ENCODE measurements at places on chromosomes 16 and 17.

DNA sequence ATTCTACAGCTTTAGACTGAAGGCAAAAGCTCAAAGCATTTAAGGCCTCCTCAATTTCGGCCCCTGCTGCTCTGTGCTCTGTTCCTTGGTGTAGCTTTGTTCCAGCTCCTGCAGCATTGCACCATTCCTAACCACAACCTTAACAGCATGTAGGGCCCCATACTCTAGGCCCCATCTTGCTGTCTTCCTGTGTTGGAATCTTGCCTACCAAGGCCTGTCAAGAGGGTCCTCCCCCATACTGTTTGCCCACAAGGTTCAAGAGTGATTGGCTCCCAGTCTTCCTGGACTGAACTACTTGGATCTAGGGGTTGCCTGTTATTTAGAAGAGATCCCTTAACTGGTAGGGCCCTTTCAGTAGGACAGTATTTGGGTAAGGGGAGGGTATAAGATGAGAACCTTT lies 26.8 kb downstream of the TRPV2 start:
- DNase-seq = no peak

DNA sequence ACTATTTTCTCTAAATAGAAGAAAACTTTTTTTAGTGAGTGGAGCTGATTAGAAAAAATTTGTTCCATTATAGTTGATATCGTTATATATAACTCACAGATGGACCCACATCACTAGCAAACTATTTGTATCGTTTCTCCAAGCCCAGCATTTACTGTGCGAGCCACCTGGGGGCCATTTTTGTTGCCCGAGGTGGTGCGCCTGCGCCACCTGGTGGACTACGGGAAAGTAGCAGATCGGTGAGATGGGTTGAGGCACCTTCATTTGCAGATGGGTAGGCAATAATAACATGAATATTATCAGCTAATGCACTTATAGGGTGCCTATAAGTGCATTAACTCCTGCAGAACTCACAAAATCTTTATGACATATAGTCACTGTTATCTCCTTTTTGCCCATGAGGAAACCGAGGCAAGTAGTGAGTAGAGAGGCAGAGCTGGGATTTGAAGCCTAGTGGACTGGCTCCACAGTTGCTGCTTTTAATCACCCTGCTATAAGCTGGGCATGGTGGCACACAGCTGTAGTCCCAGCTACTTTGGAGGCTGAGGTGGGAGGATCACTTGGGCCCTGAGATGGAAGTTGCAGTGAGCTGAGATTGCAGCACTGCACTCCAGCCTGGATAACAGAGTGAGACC lies 23.2 kb upstream of the NTN1 start:
- DNase-seq = peak; percentile 66

- DNase-seq = peak; percentile 99
These were observed at the start of gene NAT9 for GRCh38 chr17:74776044-74776962. TSS of gene NAT9 (minus strand) at chr17:74776345. CDS start at chr17:74775698, 647 bp downstream.

- DNase-seq = no peak
These were observed 4.6 kb upstream of the PLK1 start for GRCh38 chr16:23673971-23674614.

GRCh38 chr16:23608194-23608593 lies 12.1 kb upstream of the NDUFAB1 start:
- DNase-seq = no peak

GRCh38 chr16:57013229-57013628 lies 23.9 kb downstream of the NLRC5 start:
- DNase-seq = no peak

GRCh38 chr17:632560-632959 lies 82.1 kb downstream of the VPS53 start:
- no peak for DNase-seq

- no peak for DNase-seq
These were observed 349.4 kb downstream of the SLC39A11 start for GRCh38 chr17:72743037-72743467.

DNA sequence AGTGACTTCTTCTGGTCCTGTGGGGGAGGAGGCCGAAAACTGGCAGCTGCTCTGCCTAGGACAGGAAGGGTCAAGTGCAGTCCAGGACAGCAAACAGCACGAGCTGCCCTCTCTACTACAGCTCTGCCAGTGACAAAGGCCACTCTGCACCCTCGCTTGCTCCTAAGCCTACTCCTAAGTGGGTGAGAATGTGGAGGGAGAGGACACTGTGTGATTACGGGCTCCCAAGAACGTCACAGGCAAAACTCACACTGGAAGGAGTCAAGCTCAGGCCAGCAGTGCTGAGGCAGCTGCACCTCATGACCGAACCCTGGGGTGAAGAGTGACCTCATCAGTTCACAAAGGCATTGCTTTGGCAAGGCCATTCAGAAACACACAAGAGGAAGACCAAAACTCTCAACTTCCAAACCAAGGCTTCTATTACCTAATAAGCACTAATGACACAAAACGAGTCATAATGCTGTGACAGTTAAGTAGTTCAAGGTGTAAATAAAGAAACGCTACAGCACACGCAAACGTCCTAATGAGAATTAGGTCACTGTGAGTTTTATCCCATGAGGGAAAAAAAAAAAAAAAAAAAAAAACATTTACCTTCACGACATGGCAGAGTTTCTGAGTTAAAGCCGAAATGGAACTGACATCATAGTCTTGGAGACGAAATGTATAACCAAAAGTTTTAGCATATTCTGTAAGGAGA lies 35.1 kb downstream of the MARF1 start:
- no peak for DNase-seq

- DNase-seq = no peak
These were observed 22.5 kb downstream of the RAB11FIP4 start for GRCh38 chr17:31413874-31414549.

DNA sequence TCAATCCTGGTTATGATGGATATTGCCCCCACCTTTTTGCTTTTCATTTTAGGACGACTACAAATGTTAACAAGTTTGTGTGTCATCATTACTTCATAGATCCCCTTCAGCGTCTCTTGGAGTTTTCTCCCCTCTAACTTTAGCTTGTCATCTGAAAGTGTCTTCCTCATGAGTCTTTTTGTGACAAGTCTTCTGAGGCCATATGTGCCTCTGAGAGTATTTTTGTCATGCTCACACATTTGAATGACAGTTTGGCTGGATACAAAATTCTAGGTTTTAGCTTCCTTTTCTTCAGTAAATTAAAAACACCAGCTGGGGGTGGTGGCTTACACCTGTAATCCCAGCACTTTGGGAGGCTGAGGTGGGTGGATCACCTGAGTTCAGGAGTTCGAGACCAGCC lies 203.8 kb upstream of the CHMP6 start:
- DNase-seq = no peak

DNA sequence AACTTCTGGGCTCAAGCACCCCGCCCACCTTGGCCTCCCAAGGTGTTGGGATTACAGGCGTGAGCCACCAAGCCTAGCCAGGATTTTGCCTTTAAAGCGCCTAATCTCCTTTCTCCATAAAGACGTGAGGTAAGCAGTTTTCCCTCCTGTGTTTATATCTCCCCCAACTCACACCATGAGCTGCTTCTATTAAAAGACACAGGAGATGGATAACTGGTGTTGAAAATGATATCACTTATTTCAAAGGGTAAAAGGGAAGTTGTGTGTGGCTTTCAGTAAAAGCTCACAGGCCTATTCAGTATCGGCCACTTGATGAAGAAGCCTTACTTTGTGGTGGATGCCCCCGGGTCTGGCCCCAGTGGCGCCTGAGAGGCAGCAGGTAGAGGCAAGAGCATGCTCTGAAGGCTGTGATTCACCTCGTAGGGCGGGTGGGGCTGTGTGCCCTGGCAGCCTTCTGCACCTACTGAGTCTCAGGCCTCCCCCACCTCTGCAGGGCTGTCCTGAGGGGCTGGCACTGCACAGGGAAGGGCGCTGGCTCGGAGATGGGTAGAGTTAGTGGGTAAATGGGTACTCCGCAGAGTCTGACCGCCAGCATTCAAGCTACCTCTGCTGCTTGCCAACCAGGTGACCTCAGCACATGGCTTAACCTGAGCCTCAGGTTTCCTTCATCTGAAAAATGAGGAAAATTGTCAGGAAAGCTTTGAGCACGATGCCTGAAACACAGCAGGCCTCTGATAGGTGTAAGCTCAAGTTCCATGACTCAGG lies 146.8 kb downstream of the CLEC16A start:
- no peak for DNase-seq

DNA sequence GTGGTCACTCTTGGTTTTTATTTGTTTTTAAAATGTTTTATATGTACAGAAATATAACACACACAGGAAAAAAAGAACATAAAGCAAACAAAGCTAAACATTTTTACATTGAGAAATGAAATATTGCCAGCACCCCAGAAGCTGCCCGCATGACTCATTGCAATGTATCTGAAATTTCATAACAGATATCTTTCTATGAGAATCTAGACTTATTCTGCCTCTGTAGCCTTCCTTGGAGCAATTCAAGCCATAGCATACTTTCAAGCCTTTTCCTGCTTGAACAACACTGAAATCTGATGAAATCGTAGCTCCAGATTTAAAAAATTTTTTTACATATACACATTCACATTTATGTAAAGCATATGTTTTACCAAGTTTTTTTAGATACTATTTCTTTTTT lies 86.9 kb downstream of the RBBP6 start:
- no peak for DNase-seq

DNA sequence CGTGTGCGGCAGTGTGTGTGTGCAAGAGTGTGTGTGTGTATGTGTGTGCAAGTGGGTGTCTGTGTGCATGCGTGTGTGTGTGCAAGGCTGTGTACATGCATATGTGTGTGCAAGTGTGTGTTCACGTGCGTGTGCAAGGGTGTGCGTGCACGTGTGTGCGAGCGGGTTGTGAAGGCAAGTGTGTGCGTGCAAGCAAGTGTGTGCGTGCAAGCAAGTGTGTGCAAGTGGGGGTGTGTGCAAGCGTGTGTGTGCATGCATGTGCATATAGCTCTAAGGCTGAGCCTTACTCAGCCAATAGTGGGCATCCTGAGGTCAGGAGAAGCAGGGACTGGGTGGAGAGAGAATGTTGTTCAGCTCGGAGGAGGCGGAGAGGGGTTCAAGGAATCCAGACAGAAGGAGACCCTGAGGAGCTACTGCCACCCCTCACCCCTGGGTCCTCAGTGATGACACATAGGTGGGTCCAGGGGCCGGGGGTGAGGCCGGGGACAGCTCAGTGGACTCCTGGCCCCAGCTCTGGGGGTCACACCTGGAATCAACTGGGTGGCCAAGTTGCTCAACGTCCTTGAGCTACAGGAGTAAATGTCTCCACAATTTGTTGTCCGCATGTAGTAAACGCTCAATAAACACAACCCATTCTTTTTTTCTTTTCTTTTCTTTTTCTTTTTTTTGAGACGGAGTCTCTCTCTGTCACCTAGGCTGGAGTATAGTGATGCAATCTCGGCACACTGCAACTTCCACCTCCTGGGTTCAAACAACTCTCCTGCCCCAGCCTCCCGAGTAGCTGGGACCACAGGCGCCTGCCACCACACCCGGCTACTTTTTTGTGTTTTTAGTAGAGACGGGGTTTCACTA lies 1.8 kb downstream of the PRR29 start:
- DNase-seq = no peak

DNA sequence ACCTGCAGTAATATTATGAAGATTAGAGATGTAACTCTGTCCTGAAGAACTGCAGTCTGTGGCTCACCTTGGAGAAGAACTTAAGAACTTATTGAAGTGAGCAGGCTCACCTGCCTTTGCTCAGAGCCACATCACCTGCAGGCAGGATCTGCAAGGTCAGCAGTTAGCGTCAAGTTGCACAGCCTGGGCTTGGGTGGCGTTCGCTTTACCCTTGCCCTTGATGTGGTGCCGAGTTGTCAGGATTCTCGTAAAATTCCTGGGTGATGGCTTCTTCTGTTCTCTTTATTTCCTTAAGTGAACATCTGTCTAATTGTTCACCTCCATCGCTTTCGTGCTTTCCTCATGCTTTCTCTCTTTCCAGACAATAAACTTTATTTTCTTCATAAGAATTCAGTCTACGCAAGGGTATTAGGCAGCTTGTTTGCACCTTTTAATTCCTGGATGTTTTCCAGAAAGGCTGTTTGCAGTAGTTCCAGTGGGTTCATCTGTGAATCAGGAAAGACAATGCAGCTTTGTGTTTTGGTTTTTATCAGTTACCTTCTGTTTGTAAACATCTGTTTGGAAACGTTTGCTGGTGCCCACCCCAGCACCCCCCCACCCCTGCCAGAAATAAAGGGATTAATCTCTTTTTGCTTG lies 254.3 kb downstream of the WWOX start:
- no peak for DNase-seq

DNA sequence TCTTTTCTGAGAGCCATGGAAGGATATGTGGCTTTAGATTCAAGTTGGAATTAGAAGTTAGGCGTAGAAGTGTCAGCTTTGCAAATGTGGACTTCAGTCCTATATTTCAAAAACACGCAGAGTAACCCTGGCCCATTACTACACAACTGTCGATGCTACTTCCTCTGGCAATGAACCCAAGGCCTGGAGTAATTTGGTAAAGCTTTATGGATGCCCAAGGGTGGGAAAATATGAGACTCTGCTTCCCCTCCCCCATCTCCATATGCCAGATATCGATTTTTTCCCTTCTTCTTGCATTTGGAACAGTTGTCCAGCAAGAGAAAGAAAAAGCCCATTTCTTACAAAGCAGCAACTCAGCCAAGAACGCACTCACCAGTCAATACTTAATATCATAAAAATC lies 2.9 kb upstream of the MAP1LC3B start:
- DNase-seq = no peak

DNA sequence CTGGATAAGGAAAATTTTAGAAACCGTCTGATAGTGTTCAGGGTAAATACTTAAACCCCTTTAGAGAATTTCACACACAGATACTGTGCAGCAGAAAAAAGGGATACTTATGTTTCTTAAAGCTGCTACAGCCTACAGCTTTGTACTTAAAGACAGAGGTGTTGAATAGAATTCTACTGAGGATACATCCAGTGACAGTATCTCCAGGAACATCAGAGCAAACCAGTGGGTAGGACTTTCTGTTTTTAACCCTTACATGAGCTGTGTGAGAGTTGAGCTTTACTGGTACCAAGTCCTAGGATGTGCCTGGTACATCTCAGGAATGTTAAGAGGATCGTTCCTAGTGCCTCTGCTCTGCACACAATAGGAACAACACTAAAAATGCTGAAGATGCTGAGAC lies 191.5 kb downstream of the FTO start:
- DNase-seq = no peak

DNA sequence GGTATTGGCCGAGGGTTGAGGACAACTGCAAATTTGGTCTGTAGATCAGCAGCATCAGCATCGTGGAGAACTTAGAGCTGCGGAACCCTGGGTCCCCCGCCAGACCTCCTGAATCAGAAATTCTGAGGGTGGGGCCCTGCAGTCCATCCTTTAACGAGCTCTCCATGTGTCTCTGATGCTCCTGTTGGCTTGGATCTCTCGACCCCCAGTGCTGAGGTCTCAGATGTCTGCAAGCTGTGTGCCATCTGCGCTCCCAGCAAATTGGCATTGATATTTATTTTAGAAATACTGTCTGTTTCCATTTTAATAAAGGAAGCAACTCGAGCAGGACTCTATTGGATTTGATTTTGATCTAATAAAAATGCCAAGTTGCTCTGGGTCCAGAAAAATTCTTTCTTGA lies 250.0 kb downstream of the KATNIP start:
- no peak for DNase-seq
